Stimulated activated CD8-positive, alpha-beta memory T cell treated with anti-CD3 and anti-CD28 coated beads, Interleukin-12 subunit alpha, Interleukin-12 subunit beta, amount 100 ng/mL, for 1 hour (primary cell): ENCODE measurements at places on chromosomes 4 and X.

DNA sequence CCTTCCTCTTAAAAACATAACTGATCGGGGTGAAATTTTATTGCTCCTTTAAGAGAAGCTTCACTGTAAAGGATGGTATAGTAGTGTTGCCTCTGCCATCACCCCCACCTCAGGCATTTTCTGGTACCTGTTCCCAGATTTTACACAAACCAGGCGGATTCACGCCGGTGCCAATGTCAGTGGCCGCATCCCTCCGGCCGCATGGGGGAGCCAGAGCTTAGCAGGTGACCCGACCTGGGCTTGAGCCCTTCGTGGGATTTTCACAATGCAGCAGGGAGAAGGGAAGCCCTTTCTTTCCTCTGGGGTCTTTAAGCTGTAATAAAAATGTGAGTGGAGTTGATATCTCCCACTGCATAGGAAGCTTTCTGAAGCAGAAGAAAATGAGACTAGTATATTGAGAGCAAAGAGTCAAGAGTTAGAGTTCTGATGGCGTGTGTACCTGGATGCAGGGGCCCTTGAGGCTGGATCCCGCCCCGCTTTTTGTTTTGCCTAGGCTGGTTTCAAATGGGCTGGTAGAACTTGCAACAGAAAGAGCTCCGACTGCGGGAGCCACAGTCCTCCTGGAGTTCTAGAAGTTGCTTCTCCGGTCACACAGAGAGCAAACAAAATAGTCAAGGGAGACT lies 59.4 kb downstream of the POLR2B start:
- no peak for DNase-seq

- DNase-seq: no peak
Observed at GRCh38 chr4:8568068-8568668, 12.0 kb upstream of the GPR78 start.

DNA sequence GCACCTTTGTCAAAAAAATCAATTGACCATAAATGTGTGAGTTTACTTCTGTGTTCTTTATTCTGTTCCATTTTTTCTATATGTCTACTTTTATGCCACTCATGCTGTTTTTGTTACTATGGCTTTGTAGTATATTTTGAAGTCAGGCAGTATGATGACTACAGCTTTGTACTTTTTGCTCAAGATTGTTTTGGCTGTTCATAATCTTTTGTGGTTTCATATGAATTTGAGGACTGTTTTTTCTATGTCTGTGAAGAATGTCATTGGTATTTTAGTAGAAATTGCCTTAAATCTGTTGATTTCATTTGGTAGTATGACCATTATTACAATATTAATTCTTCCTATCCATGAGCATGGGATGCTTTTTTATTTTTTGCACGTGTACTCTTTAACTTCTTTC lies 346.8 kb downstream of the PPP3CA start:
- no peak for DNase-seq

DNA sequence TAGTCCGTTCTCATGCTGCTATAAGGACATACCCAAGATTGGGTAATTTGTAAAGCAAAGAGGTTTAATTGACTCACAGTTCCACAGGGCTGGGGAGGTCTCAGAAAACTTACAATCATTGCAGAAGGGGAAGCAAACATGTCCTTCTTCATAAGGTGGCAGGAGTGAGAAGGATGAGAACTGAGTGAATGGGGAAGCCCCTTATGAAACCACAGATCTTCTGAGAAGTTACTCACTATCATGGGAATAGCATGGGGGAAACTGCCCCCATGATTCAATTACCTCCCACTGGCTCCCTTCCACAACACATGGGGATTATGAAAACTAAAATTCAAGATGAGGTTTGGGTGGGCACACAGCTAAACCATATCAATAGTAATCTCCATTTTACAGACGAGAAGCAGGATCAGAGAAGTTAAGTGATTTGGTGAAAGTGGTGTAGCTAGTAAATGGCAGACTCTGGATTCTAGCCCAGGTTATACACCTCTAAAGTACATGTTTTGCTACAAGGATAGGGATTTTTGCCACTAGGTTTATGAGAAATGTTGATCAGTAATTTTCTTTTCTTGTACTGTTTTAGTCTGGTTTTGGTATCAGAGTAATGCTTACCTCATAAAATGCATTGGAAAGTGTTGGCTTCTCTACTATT lies 47.3 kb upstream of the C1GALT1C1 start:
- DNase-seq: no peak

DNA sequence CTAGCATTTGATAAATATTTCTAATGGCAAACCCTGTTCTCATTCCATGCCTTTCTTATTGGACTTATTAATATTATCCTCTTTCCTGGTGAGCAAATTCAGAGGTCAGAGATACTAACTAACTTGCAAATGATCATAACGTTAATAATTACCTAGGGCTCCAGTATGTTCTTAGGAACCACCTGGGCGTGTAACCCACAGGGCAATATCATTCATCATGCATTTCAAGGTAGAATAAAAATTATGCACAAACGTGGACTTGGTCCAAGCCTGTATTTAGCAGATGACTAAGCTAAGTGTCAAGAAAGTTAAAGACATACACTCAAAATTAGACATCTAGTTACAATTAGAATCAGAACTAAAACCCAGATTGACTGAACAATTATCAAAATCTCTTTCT lies 850.1 kb downstream of the TRIML1 start:
- DNase-seq: no peak

- no peak for DNase-seq
Observed at GRCh38 chr4:78940752-78941151, 1.5 kb upstream of the PAQR3 start.

- no peak for DNase-seq
Observed at GRCh38 chrX:96715481-96715880, 30.8 kb downstream of the DIAPH2 start.

GRCh38 chrX:47366041-47366722 lies 4.2 kb upstream of the ZNF157 start:
- peak; percentile 56 for DNase-seq

DNA sequence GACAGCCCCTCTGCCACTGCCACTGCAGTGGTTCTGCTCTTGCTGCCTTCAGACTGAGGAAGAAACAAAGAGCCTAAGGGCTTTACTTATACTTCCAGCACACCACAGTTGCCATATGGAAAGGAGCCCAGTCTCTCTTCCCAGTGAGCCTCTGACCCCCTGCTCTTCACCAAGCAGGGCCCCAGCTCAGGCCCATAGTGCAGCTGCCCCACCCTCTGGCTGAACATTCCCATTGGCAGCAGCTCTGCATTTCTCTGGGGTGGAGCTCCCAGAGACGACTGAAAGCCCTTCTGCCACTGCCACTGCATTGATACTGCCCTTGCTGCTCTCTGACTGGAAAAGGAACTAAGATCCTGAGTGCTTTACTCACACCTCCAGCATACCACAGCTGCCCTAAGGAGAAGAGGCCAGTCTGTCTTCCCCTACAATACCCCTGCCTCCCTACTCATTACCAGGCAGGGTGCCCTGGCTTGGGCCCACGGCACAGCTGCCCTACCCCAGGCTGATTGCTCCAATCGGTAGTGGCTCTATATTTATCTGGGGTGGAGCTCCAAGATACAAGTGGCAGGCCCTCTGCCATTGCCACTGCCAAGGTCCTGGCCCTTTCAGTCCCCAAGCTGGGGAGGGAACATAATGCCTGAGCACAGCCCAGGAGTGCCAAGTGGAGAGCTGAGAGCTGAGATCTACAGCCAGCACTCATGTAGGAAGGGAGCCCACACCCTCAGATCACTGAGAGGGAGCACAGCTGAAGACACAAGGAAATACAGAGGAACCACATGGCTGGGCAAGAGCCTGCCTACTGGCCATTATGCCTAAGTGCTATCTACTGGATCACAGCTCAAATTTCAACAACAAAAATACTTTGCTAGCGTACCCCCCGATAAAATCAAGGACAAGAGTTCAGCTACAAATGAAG lies 36.0 kb downstream of the AWAT2 start:
- DNase-seq: no peak

DNA sequence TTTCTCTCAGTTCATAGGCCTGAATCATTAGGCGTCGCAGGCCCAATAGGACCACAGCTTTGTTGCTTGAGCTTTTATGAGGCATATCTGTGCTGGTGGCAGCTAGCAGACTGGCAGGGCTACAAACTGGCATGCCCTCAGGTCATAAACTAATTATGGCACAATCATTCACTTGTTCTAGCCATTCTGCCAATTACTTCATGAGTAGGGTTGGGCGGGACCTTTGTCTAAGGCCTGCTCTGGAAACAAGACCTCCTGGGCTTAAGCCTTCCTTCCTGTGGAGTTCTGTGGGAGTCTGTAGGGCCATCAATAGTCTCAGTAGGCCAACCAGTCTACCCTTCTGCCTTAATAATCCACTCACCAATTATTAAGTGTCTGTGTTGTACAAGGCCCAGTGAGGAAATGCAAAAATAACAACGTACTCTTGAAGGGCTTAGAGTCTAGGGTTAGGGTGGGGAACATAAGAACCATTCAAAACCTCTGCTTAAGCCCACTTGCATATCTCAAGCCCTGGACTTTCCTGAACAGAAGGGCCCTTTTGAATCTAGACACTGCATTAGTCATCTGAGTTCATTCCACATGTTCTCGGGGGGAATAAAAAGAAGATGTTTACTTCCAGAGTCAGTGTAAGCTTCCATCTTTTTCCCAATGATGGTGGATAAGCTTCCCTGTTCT lies 44.5 kb downstream of the SHROOM4 start:
- DNase-seq: no peak

- peak; percentile 66 for DNase-seq
Observed at GRCh38 chr4:6909113-6909969, at the start of gene TBC1D14. TBC1D14 (plus strand) TSS chr4:6909826; CDS start chr4:6923390, 13,564 bp downstream.

DNA sequence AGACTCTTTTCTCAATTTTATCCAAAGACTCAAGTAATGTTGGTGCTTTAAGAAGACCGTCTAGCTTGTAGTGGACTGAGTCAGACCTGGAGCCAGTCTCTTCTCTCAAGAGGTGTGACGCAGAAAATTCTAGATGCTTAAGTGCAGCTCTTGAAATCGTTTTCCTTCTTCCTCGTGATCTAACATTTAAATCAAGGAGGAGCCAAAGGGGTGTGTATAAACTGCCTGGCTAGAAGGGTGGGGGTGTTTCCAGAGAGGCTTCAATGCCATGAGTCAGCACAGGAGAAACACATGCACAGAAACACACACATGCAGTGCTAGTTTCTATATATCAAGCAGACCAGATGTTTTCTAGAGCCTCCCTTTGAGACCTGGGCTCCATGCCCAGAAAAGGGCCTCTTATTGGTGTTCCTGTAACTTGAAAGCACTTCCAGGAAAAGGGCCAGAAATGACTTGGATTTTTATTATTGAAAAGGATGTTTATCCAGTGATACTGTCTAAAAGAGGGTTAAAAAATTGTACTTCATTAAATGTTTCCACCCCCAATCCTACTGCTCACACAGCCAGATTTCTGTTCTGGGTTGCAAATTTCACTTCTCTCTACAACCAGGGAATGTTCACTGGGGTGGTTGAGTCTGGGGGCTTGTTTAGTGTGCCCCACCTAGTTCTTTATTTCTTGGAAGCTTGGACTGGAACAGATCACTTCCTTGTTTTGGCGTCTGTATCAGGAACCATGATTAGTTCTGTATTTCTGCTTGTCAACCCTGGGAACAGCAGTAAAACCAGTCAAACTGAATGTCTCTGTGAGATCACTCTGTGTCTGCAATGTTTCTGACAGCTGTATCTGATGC lies at the start of gene CLIC2:
CLIC2 (minus strand) TSS at position 129 of the 851 bp plus-strand sequence. CDS start 187 bp downstream, outside the sequence.
- no peak for DNase-seq

GRCh38 chrX:12984603-12985319 lies 9.9 kb downstream of the TMSB4X start:
- DNase-seq: no peak

DNA sequence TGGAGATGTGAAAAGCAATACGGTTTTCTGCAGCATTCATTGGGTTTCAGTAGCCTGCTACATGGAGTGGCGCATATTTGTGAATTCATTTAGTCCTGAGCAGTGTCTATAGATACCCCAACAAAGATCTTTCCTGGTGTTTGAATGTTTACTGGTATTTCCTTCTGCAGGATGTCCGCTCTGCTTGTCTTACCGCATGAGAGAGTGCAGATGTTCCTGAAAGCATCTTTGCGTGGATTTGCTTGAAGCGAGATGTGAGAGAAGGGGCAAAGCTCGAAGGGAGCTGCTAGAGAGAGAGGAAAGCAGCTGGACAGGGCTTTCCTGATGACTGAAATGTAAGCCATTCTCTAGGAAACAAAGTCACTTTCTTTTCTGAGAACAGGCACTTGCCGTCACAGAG lies 40.9 kb upstream of the GYPA start:
- DNase-seq: no peak

- no peak for DNase-seq
Observed at GRCh38 chr4:93184053-93184452, 644.5 kb upstream of the ATOH1 start.
